Tibial nerve (tissue), 4 donors: ENCODE measurements at places on chromosomes 2 and 18.

- DNase-seq = no peak
These were observed 199.2 kb downstream of the TFCP2L1 start for GRCh38 chr2:121085801-121086200.

- DNase-seq = no peak
These were observed 590.6 kb upstream of the NETO1 start for GRCh38 chr18:73458186-73458964.

DNA sequence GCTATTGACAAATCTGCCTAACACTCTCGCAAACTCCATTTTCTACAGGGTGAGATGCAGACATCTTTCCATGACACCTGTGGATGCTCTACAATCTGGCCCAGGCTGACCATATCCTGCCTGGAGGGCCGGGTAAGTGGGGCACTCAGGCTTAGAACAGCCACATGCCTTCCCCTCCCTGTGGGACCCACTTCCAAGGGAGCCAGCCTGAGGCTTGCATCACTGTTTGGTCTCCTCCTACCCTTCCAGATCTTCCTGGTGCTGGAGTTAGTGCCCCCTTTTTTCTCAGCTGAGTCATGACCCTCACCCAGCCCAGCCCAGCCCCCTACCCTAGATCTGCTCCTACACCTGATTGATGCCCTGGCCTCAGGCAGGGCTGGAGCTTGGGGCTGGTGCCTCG, 150.2 kb upstream of the MSH6 start:
- no peak for DNase-seq

GRCh38 chr2:2192091-2192955, 138.8 kb downstream of the MYT1L start:
- no peak for DNase-seq

DNA sequence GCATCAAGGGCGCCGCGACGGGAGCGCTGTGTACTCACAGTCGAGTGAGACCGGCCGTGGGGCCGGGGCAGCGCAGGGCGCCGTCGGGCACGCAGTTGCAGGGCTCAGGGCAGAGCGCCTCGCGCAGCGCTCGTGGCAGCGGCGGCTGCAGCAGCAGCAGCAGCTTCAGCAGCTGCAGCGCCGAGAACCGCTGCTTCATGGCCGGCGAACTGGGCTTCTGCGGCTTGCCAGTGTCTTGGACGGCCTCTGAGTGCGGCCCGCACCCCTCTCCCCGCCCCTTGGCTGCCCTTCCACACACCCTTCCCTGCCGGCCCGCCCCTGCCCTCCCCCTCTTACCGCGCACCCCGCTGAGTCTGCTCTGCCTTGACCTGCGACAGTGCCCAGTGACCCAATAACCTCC, at the start of gene LHCGR:
Gene LHCGR, minus strand, starts transcription at position 252 of the 400 bp plus-strand sequence. Its CDS starts 53 bp downstream, at position 199.
- DNase-seq = no peak

DNA sequence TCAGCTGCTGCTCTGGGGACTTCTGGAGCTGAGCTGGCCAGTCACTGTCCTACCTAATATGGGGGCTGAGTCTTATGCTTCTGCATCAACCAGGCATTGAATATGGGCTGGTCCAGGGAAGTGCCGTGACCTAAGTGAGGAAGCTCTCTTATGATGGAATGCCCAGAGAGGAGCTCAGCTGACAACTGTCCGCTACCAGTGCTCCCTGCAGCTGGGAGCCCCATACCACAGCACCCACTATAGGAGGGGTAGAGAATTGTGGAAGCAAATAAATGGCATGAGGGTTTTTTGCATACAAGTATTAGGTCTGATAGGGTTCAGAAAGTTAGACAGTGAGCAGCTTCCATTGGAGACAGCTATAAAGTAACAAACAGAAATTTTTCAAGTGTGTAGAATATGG, 4.5 kb downstream of the TIMM21 start:
- no peak for DNase-seq

GRCh38 chr2:23400703-23401102, 15.7 kb downstream of the KLHL29 start:
- no peak for DNase-seq

DNA sequence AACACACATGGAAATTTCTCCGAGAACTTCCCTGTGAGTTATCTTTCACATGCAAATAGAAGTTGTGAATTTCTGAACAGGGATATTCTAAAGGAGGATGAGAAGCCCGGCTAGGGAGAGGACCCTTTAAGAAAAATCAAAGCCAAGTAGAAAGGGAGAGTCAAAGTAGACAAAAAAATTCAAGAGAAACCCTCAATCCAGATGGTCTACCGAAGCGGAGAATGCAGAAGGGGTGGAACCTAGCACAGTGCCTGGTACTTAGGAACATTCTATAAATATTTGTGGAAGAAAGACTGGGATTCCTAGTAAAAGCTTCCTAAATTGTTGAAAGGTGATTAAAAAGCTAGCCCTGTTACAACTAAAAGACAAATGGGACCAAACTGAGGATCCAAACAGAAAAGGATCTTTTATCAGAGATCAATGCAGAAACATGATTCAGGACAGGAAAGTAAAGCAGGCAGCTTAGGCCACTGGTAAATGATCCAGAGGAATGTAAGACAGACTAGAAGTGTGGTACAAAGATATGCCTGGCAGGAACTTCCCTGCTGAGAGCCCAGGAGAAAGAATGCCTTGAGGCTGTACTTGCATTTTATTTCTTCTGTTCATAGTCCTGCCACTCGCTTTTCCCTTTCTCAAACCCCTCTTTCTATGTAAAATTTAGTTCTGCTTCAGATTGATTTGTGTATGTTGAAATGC, 19.5 kb upstream of the GLS start:
- no peak for DNase-seq

GRCh38 chr2:23380562-23381065, 4.4 kb upstream of the KLHL29 start:
- DNase-seq = no peak

DNA sequence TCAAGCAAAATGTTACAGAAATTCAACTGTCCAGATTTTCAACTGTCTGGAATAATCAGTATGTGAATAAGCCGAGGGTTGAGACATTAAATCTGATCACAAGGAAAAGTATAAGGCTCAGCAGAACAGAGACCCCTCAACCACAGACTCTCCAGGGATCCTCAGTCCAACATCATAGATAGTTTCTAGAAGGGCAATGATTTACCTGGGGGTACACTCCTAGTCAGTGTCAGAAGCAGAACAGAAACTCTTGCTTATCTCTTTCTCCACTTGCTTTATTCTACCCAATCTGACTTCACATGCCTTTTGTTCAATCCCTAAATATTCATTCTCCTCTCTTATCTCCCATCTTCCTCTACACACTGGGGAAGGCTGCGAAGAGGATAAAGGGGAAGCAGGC, 36.4 kb downstream of the ICOS start:
- DNase-seq = no peak

GRCh38 chr2:181240844-181241243, 216.3 kb upstream of the ITGA4 start:
- no peak for DNase-seq

GRCh38 chr18:2410688-2411087, 160.6 kb downstream of the METTL4 start:
- DNase-seq = no peak

GRCh38 chr2:76684756-76685155, 837.4 kb downstream of the LRRTM4 start:
- DNase-seq = no peak

GRCh38 chr2:2648094-2648493, 317.0 kb upstream of the MYT1L start:
- DNase-seq = no peak

DNA sequence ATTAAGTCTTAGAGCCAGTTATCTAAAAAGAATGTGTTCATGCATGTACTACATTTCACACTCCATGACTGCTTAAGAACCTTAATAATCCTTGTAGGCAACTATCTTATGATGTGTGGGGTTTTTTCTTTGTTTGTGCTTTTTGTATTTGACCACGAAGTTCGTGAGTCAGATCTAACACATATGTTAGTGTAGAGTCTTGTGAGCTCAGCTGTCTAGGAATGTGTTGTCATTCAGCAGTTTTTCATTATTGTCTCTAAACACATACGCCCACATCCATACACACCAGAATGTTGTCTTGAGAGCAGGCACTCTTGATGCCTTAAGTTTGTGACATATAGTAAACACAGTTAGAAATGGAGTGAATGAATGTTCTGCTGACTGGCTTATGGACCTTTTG, 38.4 kb downstream of the CAB39 start:
- DNase-seq = no peak

- DNase-seq = no peak
These were observed 114.1 kb downstream of the MMADHC start for GRCh38 chr2:149473521-149473920.

GRCh38 chr2:23541503-23542229, 156.7 kb downstream of the KLHL29 start:
- no peak for DNase-seq

DNA sequence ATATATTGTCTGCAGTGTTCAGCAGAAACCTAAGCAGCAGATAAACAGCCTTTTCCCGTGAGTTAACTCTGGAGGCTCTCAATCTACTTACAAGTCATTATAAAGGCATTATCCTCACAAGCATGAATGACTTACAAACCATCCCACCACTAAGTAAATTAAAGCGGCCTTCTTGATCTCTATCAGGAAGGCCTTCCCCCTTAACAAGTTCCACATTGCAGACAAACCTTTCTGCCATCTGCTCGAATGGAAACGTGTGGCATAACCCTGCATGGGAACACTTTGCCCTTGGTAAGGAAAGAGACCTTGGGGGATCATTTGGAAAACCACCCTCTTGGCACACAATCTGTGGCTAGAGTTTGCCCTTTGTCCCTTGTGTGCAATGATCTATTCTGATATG, 199.5 kb downstream of the OSR1 start:
- DNase-seq = no peak

DNA sequence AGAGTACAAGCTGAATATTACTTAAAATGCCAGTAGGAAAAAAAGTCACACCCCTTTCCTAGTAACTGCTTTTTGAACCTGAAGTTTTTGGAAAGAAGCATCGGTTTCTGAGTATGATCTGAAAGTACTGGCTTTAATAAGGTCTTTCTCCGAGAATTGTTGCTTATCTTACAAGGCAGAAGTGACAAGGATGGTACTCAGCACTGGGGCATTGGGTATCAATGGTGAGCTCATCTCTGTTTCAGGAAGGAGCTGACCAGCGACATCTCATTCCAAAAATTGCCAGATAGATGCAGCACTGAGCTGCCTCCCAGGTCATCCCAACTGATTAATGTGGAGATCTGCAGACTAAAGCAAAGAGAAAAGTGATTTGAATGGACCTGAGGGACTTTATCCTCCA, 85.4 kb downstream of the FMNL2 start:
- DNase-seq = no peak

GRCh38 chr2:238098901-238099713, 1.0 kb upstream of the ESPNL start:
- DNase-seq = no peak

GRCh38 chr2:113133704-113134598, 6.6 kb downstream of the IL1RN start:
- no peak for DNase-seq

DNA sequence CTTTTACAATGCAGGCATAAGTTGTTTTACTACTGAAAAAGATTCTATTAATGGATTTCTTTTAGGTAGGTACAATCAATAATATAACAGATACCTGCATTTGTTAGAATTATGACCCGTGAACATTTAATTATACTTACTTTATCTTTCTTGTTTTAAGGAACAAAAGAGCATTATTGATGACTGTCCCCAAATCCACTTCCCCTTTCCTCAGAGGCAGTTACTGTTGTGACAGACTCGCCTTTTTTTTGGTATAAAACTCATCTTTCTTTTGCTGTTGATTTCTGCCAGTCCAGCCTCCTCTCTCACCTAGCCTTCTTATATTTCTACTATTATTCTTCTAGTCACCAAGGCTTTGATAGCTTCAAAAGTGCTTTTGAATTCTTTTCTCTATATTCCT, 12.1 kb downstream of the ACTR3 start:
- no peak for DNase-seq

- DNase-seq = no peak
These were observed 37.6 kb upstream of the MGAT4A start for GRCh38 chr2:98768384-98769113.

- DNase-seq = no peak
These were observed 7.9 kb downstream of the PKP4 start for GRCh38 chr2:158464426-158465281.

GRCh38 chr2:197011801-197012641, 85.5 kb upstream of the PGAP1 start:
- DNase-seq = no peak

- no peak for DNase-seq
These were observed 26.8 kb upstream of the MC5R start for GRCh38 chr18:13797157-13797611.
